A549 treated with DMSO at 1 μM for 4 hours (cell line): ENCODE measurements at places on chromosomes 6 and 20. TPM values are rescaled to one million over a fixed set of nuclear protein-coding genes. Genes with fewer than 3 reads are reported as not detected.

ESR1 gene
- total RNA-seq, result not detected in 5 replicates

LPIN3 gene
- total RNA-seq, result 7.6 to 12.4 TPM (median 9.9 TPM) in 5 replicates

SRPK1 gene
- 31.0 to 43.0 TPM (median 38.3 TPM) in 5 replicates for total RNA-seq

ZNF391 gene
- total RNA-seq, result 0.20 to 0.47 TPM (median 0.26 TPM) in 5 replicates
